ENCODE measurements at places on chromosomes 1 and 21. TPM values are rescaled to one million over a fixed set of nuclear protein-coding genes. Genes with fewer than 3 reads are reported as not detected.

DNA sequence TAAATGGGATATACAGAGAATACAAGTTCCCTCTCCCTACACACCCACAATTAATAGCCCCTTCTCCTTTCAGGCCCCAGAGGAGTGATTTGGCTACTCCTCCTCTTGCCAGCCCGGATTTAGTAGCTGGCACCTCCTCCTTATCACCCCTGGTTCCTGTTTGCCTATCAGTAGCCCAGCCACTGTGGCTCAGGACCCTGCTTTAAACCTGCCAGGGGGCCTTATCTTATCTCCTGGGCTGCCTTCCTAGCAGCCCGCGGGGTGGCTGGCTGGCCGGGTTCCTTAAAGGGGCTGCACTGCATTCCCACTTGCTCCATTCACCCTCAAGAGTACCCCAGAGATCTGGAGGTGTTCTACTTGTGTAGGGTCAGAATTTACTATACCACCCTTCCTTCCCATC is 70.4 kb downstream of the PLEKHA6 start:
- no peak for DNase-seq

DNA sequence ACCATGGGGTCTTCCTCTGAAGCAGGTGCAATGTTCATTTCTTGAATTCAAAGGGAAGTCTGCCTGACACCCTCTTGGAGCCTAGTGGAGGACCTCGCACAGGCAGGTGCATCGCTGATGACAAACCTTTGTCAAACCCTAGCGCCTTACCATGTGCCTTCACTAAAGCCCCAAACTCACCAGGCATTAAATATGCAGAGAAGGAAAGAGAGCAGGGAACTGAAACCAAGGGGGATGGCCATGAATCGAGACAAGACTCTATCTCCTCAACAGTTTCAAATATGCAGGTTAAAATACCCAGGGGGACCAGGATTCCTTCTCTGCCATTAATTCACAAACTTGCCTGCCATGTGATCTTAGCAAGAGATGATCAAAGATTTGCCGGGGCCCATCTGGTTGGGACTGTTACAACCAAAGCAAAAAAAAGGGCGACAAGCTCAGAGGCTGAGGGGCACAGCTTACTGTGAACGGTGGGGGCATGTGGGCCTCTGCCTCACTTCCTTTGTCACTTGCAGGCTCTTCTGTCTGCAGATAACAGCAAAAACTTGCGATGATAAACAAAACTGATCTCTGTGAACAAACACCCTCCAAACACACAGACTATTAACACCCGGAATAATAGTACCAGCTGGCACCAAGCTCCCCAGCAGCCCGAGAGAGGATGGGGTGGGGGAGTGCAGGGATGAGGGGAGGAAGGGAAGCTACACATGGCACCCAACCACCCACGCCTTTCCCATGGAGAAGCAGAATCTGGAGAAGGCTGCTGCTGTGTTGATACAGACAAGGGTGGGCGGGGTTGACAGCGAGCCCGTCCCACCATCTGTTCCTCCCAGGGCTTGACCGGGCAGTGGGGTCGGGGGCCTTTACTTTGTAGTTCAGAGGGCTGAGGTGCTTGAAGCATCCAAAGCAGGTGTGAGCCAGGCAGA is 33.9 kb downstream of the TMEM63A start:
- DNase-seq: no peak

GRCh38 chr21:30695956-30696355 is 22.6 kb downstream of the KRTAP21-3 start:
- no peak for DNase-seq

DNA sequence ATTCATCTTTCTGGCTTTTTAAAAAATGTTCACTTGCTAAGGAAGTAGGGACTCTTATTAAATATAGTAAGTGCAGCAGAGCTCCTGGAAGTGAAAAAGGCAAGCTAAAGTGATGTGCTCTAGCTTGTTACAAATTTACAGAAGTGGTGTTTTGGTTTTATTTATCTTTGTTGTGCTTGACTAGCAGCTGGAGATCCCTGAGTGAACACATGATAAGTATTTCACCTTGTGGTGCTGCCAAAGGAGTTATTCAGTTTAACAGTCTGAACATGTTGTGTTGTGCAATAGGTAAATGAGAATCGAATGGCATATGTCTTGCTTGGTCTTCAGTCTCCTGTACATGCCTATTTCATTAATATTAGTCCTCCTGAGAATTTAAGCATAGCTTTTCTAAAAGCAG is 315.7 kb downstream of the TPR start:
- DNase-seq: no peak

DNA sequence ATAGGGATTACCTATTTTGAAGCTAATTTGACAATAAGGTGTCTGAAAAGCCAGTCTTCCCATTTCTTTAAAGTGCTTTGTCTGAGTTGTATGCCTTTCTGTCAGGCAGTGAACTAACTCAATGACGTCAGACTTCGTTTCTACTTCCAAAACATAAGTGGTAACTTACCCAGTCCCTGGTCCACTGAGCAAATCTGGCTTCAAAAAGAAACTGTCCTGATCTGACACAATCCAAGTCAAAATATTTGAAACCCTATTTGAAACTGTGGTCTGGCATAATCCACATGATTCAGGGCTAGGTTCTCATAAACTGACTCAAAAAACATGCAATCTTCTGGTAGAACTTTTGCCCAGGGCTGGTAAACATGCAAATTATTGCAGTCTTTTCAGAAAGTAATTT is 34.0 kb downstream of the DIRAS3 start:
- no peak for DNase-seq

DNA sequence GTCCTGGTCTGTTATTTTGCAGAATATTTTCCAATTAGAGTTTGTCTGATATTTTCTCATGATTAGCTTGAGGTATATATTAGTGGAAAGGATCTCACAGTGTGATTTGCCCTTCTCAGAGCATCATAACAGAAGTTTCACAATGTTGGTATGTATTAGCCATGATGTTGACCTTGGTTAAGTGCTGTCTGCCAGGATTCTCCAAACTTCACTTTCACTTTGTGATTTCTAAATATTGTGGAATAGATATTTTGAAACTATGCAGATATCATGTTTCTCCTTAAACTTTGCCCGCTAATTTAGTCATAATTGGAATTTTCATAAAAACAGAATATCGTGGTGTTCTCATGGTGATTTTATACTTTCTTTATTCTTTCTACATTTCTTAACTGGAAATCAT is 98.0 kb upstream of the DEPDC1 start:
- DNase-seq: no peak

- DNase-seq: no peak
These were observed 268.0 kb downstream of the PTGER3 start for GRCh38 chr1:70779571-70779970.

Gene TTC34
- total RNA-seq: 2.4 TPM

- DNase-seq: no peak
These were observed at the start of gene CCDC18 for GRCh38 chr1:93180723-93181613. TSS of gene CCDC18 (plus strand) at chr1:93180724. CDS start at chr1:93183362, 2,638 bp downstream.

DNA sequence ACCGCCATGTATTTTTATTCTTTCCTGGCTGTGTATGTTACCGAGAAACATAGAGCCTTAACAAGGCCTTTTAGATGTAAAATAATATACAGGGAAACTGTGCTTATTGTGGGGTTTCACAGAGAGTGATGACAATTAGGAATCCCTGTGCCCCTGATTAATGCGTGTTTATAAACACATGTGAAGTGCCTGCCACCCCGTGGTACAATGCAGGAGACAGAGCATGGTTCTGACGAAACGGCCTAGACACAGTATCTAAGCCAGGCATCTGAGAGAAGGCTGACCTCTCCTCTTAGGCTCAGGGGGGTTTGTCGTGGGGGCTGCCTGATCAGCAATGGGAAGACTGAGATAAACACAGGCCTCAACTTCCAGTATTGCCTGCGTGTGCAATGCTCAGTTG is 200.0 kb downstream of the AJAP1 start:
- no peak for DNase-seq

- DNase-seq: no peak
These were observed 57.5 kb upstream of the ETV3 start for GRCh38 chr1:157195521-157196244.

DNA sequence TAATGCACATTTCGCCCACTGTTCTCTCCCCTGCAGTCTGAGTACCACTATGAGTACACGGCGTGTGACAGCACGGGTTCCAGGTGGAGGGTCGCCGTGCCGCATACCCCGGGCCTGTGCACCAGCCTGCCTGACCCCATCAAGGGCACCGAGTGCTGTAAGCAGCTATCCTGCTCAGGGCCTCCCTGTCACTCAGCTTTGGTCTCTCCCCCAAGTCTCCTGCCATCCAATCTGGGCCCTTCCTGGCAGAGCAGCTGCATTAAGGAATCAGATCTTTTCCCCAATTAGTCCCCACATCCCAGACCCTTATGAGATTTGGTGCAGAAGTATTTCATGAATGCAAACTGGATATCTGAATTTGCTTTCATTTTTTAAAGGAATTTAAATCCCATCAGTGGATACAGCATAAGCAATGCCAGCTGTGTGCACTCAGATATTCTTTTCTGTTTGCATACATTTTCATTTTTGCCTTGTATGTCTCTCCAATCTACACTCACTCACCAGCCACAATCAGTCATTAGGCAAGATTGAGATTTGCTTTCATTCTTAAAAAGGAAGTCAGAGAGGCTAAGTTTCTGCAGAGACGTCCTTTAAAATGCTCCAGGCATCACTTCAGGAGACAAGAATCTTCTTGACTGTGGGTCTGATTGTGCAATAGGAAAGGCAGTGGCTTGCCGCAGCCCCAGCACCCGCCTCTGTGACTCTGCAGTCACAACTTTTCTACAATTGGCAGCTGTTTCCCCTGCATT is 48.1 kb downstream of the ELAPOR1 start:
- DNase-seq: no peak

Gene S100A14
- total RNA-seq: not detected

GRCh38 chr1:22334860-22335550 is 116.6 kb upstream of the ZBTB40 start:
- DNase-seq: no peak

DNA sequence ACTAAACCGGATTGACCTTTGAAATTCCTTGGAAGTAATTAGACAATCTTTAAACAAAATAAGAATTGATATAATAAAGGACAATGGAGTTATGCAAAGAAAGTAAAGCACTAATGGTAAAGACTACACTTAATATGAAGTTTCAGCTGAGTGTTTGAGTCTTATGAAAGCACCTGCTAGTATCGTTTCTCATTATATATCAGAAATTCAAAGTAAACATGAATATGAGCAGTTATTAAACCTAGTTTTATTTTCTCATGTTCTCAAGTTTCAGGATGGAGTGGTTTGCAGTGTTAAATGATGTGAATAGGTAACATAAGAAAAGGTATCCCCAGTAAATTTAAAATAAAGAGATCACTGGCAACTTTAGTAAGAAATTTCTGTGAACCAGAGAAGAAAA is 188.6 kb downstream of the ZP4 start:
- no peak for DNase-seq

DNA sequence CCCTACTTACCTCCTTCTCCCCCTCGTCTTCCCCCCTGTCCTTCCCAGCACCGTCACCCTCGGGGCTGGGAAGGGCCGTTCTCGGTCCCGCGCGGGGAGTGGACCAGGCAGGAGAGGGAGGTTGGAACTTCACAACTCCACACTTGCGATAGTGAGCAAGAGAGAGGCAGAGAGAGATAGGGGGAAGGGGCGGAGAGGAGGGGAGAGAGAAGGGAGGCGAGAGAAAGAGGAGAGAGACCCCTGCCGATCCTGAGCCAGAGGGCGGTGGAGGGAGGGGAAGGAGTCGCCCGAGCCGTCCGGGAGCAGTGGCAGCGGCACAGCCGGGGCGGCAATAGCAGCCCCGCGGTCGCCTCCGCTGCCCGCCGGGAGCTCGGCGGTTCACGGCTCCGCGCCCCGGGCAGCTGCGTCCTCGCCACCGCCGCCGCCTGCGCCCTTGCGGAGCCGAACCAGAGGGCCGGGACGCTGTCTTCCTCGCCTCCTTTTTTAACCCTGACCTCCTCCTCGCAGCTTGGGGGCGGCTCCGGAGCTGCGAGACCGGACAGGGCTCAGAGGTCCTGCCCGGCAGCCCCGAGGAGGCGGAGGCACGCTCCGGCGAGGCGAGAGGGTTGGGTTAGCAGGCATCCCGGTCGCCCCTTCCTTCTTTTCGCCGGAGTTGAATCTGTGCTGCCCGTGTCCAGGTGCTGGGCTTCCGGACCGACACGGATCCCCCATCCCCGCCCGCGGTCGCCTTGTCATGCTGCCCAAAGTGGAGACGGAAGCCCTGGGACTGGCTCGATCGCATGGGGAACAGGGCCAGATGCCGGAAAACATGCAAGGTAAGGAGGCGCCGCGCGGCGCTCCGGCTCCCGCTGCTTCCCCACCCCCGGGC is 11.7 kb downstream of the NR5A2 start:
- DNase-seq: no peak

Gene BGLAP
- 3.0 TPM for total RNA-seq

GRCh38 chr1:39689635-39690034 is 1.6 kb downstream of the HPCAL4 start:
- no peak for DNase-seq

- DNase-seq: no peak
These were observed 68.8 kb upstream of the LYST start for GRCh38 chr1:235935235-235936225.

DNA sequence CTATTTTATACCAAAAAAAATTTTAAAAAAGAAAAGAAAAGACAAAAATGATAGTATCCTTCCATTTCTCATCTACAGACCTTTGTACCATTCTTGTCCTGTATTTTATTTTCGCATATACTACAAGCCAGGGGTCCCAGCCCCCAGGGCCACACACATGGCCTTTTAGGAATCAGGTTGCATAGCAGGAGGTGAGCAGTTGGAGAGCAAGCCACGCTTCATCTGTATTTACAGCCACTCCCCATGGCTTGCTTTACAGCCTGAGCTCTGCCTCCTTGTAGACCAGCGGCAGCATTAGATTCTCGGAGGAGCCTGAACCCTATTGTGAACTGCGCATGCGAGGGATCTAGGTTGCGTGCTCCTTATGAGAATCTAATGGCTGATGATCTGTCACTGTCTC is 39.8 kb downstream of the RASSF5 start:
- DNase-seq: no peak

DNA sequence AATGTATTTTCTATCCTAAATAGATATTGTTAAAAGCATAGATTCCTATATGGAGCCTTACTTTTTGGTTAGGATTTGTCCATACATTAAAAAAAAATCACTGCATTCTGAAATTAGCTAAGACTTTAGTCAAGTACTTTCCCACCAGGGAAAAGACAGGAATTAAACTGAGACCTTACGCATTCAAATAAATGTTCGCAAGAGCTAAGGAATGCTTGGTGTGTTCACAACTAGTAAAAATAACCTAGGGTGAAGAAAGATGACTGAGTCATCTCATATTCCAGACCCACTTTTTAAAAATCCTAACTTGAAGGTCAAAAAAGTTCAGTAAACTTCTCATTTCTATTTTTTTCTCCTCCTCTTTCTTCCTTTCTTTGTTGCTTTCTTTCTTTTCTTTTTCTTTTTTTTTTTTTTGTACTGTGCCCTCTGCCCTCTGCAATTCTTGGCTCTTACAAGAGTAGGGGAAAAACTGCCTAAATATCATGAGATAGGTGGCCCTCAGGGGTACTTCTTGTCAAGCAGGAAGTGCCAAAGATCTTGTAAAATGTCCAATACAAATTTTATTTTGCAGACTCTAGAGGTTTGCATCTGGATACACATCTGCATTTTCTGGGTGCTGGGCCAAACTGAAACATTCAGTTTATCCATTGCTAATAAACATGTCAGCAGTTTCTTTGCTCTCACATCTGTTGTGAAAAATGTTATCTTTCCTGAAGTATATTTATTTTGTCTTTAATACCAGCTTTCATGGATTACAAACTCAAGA is 121.4 kb upstream of the GORAB start:
- DNase-seq: no peak

- DNase-seq: no peak
These were observed 40.5 kb upstream of the MUTYH start for GRCh38 chr1:45380730-45381129.

Gene FCRL1
- not detected for total RNA-seq

Gene KCNJ10
- 0.47 TPM for total RNA-seq
